ENCODE measurements at places on chromosomes 6 and 20.

DNA sequence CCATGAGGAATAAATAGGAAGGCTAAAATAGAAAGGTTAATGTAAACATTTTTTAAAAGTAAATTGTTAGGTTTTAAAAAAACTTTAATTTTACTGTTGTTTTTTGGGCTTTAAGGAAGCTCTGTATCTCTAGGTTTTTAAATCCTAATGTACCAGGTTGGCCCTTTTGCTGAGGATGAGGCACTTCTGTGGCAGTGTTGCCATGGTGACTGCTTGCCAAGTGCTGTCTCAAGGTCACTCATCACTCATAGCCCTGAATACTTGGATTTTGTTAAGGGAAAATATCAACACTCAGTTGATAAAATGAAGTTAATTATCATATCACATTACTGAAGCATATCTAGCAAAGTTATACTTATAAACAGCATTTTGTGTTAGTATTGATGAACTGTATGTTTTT, 50.2 kb downstream of the NCOA3 start:
- DNase-seq, result no peak

- DNase-seq, result no peak
These were observed 108.5 kb upstream of the NXT1 start for GRCh38 chr20:23242104-23242503.

GRCh38 chr6:107360476-107360875, 98.9 kb downstream of the PDSS2 start:
- DNase-seq, result no peak

GRCh38 chr6:69007781-69008180, 372.7 kb downstream of the ADGRB3 start:
- DNase-seq, result no peak

DNA sequence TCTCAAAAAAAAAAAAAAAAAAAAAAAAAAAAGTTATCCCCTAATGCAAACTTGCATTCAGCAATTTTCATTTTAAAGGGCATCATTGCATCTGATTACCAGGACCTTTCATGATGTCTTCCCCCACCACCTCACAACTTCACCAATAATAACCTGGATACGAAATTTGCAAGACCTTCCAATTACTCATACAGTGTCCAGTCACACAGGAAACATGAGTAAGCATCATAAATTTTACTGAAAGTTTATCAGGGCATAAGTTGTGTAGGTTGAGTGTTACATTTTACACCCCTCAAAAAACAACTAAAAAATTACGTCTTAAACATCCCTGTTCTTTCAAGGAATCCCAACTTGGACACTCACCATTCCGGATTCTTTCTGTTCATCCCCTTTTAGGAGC, 79.1 kb upstream of the ANKEF1 start:
- DNase-seq, result no peak
